A172 (cell line): ENCODE measurements at places on chromosomes 2 and 18. TPM values are rescaled to one million over a fixed set of nuclear protein-coding genes. Genes with fewer than 3 reads are reported as not detected.

DNA sequence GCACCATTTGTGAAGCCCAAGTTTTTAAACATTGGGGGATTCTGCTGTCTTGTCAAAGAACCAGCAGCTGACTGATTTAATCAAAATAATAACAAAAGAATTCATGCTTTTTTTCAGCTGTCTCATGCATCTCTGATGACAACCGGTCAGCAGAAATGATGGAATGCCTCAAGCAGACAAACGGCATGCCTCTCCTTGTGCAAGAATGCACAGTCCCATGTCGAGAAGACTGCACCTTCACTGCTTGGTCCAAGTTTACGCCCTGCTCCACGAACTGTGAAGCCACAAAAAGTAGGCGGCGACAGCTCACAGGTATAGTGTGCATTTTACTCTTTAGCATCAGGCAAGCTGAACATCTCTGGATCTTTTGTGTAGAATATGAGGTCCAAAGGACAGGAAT lies 558.8 kb upstream of the HNMT start:
- no peak for DNase-seq

DNA sequence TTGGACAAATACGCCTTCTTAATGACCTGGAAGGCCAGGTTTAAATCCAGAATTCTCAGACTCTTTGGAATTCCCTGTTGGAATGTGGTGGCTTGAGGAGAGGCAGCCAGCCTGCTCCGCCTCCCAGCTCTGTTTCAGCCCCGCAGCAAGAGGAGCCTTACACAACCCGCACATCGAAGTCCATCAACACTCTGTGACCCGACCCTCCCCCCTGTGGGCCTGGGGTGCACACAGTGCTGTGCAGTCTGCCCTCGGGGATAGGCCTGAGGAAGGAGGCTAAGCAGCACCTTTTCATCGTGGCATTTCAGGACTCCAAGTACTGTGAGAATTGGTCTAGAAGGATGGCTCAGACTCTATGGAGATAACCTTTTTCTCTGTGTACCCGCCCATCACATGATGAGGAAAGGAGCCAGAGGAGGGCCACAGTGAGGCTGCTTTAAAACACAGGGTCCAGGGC lies 73.7 kb downstream of the GREB1L start:
- DNase-seq = peak; percentile 74

GRCh38 chr2:30362468-30363081 lies 84.5 kb upstream of the LCLAT1 start:
- DNase-seq = peak; percentile 49

GRCh38 chr2:112701052-112701451 lies 19.8 kb upstream of the NT5DC4 start:
- DNase-seq = no peak

DNA sequence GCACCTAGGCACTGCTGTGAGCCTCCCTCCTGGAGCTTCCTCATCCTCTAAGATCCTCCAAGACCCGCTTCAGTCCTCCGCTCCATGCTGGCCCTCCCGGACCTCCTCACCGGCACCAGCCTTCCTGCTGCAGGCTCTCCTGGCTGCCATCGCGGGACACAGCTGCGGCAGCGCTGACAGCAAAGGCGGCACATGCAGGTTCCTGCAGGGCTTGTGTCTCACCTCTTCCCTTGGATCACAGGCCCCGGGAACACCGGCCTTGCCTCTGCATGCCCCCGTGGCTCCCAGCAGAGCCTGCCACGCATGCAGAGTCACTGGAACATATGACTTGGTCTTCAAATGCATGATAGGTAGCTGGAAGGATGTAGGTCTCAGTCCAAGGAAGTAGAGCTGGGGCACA lies 67.2 kb downstream of the PTGR3 start:
- DNase-seq = no peak

DNA sequence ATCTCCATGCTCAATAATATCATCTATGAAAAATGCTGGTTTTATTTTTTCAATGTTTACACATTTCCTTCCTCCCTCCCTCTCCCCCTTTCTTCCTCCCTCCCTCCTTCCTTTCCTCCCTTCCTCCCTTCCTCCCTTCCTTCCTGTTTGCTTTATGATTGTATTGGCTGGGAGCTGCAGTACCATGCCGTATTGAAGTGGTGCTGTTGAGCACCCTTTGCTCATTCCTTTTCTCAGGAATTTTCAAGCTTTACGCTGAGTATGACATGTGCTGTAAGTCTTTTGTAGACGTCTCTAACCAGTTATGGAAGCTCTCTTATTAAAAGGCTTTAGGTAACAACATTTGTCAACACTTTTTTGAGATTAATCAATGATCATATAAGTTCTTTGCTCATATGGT lies 100.4 kb downstream of the SNTG2 start:
- DNase-seq = peak; percentile 59

GRCh38 chr2:74393525-74393924 lies 13.4 kb upstream of the DCTN1 start:
- no peak for DNase-seq

GRCh38 chr2:144824306-144825080 lies 304.6 kb upstream of the ZEB2 start:
- DNase-seq = no peak

- no peak for DNase-seq
Observed at GRCh38 chr2:202113571-202114142, 40.6 kb downstream of the KIAA2012 start.

GRCh38 chr2:203728321-203728720 lies 21.9 kb downstream of the CD28 start:
- no peak for DNase-seq

DNA sequence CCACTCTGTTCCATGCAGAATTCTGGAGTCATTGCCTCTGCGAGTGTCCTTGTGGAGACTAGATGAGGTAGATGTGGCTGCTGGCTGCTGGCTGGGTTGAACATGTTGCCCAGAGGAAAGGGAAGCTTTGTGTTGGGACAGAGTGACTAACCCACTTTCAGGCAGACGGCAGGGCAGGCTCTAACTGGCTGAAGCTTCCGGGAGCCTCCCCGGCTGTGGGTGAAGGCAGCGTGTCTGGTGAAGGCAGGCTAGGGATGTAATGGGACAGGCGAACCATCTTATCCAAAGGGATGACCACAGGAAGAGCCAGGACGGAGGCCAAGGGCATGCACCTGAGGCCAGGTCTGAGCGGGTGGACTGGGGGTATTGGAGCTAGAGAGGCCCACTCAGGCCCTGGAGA lies 16.0 kb downstream of the ASPRV1 start:
- peak; percentile 18 for DNase-seq

GRCh38 chr2:37231241-37232130 lies at the start of the genes CEBPZ and NDUFAF7:
CEBPZ (minus strand) TSS chr2:37231596; CDS start chr2:37231567, 29 bp downstream.
NDUFAF7 (plus strand) TSS chr2:37231658; CDS start chr2:37231706, 48 bp downstream.
- peak; percentile 92 for DNase-seq

DNA sequence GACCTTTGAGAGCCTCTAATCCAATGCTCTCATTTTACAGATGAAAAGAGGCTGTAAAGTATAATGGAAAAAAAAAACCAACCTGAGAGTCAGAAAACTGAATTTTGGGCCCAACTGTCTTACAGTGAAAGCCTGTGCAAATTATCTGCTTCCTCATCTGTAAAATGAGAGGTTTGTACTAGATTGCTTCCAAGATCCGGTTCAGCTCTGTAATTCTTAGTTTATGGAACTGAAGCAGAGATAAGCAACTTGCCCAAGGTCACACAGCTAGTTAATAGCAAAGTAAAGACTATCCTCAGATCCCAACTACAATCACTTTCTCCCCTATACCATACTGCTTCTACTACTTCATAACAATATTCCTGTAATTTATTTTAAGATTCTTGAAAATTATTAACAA lies 6.3 kb downstream of the TLK1 start:
- DNase-seq = peak; percentile 29

DNA sequence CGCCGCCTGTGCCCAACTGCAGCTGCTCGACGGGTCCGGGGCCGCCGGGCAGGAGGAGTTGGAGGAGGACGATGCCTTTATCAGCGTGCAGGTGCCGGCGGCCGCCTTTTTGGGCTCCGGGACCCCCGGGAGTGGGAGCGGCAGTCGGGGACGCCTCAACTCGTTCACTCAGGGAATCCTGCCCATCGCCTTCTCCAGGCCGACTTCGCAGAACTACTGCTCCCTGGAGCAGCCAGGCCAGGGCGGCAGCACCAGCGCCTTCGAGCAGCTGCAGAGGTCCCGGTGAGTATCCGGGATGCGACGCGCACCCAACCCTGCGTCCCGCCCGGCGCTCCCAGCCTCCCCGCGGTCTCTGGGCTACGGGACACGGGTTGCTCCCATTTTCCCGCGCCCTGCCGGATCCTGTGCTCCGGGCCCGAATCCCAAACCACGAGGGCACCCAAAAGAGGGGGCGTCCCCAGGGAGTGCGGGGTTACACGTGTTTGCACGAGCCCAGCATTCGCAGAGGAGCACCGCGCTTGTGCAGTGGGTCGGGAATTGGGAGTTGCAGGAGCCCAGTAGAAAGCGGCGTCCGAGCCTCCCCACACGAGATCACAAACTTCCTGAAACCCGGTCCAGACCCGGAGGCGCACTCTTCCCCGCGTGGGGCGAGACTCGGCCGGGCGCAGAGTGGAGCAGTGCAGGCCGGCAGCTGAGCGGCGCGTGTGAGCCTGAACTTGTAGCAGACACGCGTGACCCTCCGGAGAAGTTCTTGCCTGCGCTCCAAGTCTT lies 1.2 kb downstream of the CABLES1 start:
- no peak for DNase-seq

- DNase-seq = no peak
Observed at GRCh38 chr2:160268151-160268781, 68.2 kb upstream of the ITGB6 start.

GRCh38 chr2:179467111-179467510 lies 202.5 kb upstream of the SESTD1 start:
- peak; percentile 52 for DNase-seq

DNA sequence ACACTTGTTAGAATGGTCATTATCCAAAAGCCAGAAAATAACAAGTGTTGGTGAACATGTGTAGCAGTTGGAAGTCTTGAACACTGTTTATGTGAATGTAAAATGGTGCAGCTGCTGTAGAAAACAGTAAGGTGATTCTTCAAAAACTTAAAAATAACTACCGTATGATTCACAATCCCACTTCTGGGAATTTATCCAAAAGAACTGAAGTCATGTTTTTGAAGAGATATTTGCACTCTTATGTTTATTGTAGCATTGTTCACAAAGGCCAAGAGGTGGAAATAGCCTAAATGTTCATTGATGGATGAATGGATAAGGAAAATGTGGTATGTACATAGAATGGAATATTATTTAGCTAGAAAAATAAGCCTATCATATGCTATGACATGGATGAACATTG lies 6.3 kb upstream of the SPP2 start:
- DNase-seq = peak; percentile 88

DNA sequence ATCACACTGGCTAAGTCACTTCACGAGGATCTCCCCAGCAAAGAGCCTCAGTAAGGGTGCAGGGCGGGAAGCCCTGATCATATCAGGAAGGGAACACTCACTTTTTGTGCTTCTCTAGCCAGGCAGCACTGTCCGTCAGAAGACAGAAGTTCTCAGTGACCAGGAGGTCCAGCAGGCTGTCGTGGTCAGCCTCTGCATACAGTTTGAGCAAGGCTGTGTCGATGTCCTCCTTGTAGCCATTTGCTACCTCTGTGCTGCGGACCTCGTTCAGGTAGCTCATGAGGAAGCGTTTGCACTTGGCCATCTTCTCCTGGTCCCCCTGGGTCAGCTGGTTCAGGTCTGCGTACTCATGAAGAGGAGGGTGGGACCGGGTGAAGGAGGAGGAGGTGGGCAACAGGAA lies 38.7 kb downstream of the GPR45 start:
- DNase-seq = no peak

DNA sequence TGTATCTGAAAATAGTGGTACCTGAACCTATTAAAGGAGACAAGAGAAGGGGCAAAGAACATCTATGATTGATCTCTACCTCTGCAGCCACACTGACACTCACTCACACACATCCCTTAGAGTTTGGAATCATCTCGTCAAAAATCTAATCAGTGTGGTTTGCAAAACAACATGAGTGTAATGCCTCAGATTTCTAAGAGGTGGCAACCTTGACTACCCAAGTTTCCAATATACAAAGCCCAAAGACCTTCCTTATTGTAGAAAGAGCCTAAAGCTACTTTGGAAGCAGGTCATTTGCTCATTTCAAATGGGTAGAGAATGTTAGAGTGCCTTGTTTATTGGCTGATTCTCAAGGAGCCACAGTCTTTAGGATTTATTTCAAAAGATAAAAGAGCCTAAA lies 444.9 kb downstream of the ARHGAP15 start:
- no peak for DNase-seq

DNA sequence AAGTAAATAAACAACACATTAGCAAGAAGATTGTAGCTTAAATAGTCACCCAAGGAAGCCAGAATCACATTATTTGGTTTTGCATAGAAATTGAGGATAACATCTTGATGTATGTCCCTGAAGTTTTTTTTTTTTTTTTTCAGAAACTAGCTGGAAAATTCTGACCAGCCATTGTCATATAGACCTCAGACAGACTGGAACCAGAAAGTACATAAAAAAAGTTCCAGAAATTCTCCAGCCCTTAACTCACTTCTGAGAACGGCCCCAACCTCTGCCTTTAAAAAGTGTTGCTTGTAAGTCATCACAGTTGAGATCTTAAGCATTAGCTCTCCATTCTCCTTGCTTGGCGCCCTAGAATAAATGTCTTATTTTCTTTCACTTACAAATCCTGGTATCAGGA lies 350.5 kb downstream of the CCDC85A start:
- peak; percentile 29 for DNase-seq

DNA sequence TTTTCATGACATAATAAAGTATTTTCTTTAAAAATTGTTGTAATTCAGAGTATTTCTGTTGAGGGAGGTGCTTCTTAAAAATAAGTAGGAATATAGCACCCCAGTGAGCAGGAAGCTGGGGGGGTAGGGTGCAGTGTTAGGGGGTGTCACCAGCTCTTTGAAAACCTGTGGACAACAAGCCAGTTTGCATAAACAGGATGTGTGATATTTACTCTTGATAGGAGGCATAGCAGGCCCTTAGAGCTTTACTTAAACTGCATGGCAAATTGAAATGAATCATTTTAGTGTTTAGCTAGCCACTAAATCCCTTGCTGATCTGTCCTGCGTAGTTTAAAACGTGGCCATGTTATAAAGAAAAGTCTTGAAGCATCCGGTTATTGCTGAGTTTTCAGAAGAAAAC lies 8.4 kb downstream of the TGIF1 start:
- no peak for DNase-seq

The NAT8 gene
- total RNA-seq = not detected in 2 replicates

The CCDC138 gene
- 18.8 and 21.3 TPM in 2 replicates for total RNA-seq

The DSG1 gene
- not detected in 2 replicates for total RNA-seq

The TRIM43 gene
- not detected in 2 replicates for total RNA-seq

The ZEB2 gene
- 20.2 and 35.0 TPM in 2 replicates for total RNA-seq

The KLF7 gene
- total RNA-seq = 9.1 and 13.7 TPM in 2 replicates
